ENCODE measurements at places on chromosomes 4 and X.

- no peak for DNase-seq
These were observed 181.2 kb downstream of the GBA3 start for GRCh38 chr4:22873899-22874298.

GRCh38 chrX:110159235-110159634, 156.3 kb downstream of the TMEM164 start:
- no peak for DNase-seq

DNA sequence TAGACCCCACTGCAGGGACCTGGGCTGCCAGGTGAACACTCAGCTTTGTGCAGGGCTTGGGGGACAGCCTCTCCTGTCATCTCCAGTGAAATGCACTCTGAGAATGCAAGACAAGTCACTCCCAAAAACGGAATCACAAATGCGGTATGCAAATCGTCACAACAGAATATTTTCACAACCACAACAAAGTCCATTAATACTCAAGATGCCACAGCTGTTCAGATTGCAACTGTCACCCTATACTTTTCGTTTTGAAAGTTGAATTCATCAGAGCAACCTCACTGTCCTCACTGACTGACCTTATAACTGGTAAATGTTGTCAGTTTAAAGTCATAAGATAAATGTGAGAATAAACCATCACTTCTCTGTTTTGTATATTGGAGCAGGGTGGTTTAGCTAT, 16.6 kb downstream of the JAKMIP1 start:
- no peak for DNase-seq

- peak; percentile 76 for DNase-seq
These were observed 273.1 kb downstream of the DCTD start for GRCh38 chr4:182643801-182644682.

GRCh38 chr4:51890760-51891159, 47.8 kb downstream of the DCUN1D4 start:
- DNase-seq, result no peak

DNA sequence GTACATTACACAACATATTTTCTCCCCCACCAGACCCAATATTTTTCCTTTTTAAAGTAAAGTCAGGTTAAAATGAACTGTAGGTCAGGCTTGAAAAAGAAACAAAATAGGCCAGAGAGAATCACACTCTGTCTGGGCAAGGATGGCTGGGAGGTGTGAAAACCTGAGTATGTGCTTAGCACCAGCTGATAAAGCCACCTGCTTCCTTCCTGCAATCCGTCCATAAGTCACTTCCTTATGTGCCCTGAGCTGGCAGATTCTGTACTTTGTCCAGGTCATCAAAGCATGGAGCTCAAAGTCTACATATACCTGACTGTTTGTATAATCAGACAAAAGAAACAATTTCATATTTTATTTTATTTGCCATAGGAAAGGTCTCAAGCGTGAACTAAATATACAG, 37.7 kb downstream of the ANTXR2 start:
- DNase-seq, result no peak

DNA sequence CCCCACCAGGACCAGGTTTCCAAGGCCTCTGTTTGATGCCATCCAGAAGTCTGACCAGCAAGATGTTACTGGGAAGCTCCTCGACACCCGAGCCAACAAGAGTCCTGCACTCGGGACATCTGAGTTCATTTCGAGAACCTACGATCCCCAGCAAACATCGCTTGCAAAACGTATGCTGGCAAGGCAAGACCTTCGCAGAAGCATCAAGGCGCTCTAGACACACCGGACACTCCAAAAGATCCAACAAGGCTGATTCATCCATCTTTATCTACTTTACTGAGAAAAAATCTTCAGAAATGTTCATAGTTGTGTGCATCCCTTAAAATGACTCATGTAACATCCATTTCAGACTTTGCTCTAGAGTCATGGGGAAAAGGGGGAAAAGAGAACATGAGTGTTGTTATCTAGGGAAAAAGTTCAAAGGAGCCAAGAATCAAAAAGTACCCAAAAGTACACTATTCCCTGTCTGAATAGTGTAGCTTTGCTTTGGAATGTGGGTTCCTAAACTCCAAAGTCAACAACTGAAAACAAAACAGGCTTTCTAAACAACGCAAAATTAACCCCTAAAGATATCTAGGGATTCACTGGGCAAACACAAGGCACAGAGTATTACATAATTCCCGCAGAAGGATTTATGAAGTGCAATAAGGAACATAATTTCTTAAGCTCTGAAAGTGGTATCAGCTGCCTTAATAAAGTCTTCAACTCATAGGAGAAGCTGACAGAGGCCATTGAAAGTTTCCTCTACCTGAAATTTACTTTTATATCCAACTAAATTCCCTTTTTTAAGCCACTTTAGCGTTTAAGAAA, 1.6 kb downstream of the SH3RF1 start:
- DNase-seq, result peak; percentile 75

- no peak for DNase-seq
These were observed 255 bp upstream of the CNOT6L start for GRCh38 chr4:77819404-77819842.

DNA sequence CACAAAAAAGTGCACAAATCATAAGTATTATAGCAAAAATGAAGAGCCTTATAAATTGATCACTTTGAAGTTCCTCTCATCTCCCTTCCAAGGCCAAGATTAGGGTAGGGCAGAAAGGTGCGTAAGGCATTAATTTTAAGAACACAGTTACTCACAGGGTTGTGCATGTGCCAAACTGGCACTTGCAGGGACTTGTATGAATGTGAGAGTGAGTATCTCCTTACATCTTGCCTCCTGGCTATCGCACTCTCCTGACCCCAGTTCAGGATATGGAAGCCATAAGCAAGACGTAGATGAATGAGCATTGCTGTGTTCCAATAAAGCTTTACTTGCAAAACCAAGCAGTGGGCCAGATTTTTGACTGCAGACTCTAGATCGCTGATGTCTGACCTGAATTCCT, 510.1 kb upstream of the AADAT start:
- DNase-seq, result no peak

GRCh38 chr4:31023109-31023508, 302.9 kb downstream of the PCDH7 start:
- no peak for DNase-seq

DNA sequence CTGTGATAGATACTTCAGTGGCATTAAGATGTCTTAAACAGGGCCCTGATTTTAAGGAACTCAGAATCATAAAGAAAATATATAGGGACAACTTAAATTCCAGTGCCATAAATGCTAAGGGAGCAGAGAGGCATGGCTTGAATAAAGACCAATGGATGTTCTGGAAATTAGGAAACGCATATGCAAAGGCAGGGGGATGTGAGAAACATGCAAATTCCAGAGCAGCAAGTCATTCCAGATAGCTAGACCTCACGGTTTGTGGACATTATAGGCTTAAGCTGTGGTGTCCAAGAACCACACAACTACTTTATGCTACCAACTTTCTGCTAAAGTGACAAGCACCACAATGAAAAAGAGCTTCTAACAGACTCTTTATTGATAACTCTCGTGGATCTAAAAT, 132.6 kb upstream of the ANK2 start:
- DNase-seq, result peak; percentile 25

DNA sequence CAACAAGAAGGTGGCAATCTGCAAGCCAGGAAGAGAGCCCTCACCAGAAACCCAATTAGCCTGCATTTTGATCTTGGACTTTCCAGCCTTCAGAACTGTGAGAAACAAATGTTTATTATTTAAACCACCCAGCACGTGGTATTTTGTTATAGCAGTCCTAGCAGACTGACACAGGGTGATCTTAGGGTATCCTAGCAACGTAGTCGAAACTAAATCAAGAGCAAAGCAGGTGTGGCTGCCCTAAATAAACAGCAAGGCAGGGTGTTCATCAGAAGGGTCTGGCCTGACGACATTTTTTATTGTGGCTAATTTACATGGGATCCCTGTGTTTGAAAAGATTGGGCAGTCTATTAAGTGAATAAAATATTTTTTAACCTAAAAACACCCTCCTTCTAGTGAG, 198.8 kb downstream of the VEGFC start:
- DNase-seq, result no peak

- DNase-seq, result no peak
These were observed 4.2 kb upstream of the IQSEC2 start for GRCh38 chrX:53285591-53285990.

GRCh38 chr4:155966171-155966570, 12.5 kb upstream of the CTSO start:
- DNase-seq, result no peak

- no peak for DNase-seq
These were observed 2.0 kb upstream of the AP1S2 start for GRCh38 chrX:15856636-15857035.

DNA sequence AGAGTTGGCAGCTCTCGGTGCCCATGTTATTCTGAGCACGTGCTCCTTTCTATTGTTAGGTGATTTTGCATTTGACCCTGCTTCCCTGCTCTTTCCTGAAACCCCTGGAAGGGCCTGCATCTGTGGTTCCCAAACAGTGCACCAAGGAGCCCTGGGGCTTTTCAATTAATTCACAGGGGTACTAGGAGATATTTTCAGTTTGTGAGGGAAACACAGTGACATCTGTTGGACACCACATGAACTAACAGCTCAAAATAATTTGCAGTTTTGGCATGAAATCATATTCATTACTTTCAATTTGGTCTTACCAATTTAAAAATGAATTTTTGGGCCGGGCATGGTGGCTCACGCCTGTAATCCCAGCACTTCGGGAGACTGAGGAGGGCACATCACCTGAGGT, 156.6 kb downstream of the GATB start:
- DNase-seq, result no peak

GRCh38 chrX:30196322-30196721, 19.0 kb upstream of the MAGEB2 start:
- no peak for DNase-seq

DNA sequence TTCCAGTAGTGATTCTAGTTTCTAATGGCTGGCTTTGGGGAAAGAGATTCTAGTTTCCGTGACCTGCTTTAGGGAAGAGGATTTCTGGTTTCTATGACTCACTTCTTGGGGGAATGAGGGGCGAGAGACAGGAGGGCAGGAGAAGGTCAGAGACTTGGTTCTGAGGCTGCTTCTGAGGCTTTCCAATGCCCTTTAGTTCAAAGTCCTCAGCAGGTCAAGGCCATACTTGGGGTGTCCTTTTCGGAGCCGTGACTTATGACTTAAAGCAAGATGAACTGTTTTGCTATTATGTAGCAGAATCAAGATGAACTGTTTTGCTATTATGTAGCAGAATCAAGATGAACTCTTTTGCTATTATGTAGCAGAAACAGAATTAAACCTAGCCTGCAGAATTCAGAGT, 52.2 kb upstream of the TLR3 start:
- no peak for DNase-seq

DNA sequence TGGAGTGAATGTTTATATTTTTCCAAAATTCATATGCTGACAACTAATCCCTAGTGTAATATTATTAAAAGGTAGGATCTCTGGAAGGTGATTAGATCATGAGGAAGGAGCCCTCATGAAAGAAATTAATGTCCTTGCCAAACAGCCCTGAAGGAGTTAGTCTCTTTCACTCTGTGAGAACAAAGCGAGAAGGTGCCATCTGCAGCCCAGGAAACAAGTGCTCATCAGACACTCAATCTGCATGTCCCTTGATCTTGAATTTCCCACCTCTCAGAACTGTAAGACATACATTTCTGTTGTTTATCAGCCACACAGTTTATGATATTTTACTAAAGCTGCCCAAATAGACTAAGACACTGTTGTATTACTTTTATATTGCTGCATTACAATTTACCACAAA, 1283.4 kb downstream of the PCDH7 start:
- no peak for DNase-seq

GRCh38 chr4:150628073-150628472, 46.1 kb downstream of the MAB21L2 start:
- no peak for DNase-seq

- no peak for DNase-seq
These were observed 73.0 kb upstream of the ZNF518B start for GRCh38 chr4:10530137-10530786.

GRCh38 chr4:182257503-182257902, 14.3 kb downstream of the TENM3 start:
- no peak for DNase-seq

DNA sequence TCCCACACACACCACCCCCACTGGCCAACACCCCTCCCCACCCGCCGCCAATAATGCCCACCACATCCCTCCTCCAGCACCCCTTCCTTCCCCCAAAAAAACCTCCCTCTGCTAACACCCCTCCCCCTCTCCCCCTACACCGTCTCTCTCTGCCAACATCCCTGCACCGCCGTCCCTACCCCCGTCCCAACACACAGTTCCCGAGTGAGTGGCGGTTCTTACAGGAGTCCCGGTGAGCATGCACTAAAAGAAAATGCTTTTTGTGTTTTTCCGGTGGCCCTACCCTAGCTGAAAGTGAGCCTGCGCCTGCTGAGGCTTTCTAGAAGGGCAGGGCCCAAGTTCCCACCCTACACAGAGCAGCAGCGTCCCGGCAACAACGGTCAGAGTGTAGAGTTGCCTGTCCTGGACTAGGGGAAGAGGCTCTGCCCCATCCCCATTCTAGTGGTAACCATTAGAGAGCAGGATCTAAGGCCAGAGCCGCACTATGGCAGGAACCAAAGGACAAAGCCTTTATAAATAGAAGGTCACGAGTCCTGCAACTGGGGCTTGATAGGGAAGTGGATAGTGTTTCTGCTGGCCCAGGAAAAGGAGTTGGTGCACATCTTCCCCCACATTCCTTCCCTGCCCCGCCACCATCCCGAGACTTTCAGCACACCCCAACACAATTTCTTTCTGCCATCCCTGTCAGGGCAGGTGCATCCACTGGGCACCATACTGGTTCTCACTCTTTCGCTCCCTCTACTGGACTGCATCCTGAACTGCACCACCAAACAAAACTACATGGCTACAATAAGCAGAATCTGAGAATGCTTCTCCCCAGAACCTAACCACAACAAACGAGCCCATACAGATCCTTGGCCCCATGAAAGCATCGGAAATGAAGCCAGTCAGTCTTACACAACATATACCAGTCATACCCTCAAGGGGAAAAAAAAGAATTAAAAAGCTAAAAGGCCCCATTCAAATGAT, 78.1 kb upstream of the PAGE3 start:
- no peak for DNase-seq

Data from fibroblast of skin of left biceps (primary cell).